ENCODE measurements at places on chromosomes 2 and 18.

- no peak for DNase-seq
Observed at GRCh38 chr2:181781078-181781786, 100.9 kb upstream of the NEUROD1 start.

DNA sequence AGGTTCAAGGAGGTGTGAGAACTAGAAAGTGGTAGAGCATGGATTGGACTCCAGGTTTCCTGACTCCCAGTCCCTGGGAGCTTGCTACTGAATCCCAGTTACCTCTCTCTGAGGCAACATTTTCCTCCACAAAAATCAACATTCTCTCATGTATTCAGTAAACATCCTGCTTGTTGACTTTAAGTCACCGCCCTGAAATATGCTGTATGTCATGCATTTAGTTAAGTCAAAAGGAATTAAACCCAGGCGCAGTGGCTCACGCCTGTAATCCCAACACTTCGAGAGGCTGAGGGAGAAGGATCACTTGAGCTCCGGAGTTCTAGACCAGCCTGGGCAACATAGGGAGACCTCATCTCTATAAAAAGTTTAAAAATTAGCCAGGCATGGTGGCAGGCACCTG lies 3.8 kb downstream of the MATN3 start:
- DNase-seq: no peak

DNA sequence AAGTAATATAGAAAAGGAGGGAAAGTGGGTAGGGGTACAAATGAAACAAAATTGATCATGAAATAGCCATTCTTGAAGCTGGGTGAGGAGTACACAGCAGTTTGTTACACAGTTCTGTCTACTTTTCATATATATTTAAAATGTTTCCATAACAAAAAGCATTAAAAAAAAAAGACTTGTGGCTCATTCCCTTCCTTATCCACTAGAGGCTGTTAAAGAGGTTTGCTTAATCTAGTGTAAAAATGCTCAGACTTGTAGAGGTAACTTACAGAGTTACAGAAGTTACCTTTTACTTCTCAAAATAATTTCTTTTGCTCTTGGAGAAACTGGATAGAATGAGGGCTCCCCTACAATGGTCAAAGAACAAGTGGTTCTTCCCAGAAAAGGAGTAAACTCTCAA lies 8.1 kb upstream of the WIPF1 start:
- no peak for DNase-seq

- DNase-seq: no peak
Observed at GRCh38 chr2:41782306-41783158, 265.3 kb upstream of the PKDCC start.

DNA sequence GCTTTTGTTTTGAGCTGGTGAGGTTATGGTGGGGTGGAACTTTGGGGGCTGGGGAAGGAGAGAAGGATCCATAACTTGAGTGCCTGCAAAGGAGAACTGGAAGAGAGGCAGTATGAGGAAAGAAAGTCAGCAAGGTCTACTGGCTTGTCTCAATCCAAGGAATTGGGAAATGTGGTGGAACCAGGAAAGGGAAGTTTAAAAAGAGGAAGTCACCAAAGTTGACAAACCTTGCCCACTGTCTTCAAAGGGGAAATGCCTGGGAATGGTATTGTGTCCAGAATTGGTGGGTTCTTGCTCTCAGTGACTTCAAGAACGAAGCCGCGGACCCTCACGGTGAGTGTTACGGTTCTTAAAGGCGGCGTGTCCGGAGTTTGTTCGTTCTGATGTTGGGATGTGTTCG lies 304.1 kb upstream of the FAM98A start:
- no peak for DNase-seq

DNA sequence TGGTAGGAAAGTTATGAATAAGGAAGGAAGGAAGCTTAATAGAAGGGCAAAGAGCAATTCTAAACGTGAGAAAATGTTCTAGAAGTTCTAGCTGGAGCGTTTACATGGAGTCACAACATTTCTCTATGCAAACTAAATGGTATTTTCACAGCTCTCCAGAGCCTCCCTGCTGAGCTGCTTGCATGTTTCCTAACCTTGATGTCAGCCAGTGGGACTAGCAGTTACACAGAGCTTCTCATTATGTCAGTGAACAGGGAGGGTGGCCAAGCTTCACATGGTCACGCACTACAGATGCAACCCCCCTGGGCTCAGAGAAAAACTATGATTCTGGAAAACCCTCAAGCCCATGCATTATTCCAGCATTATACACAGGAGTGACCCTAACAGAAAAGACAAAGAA lies 153.4 kb upstream of the CCDC150 start:
- no peak for DNase-seq

- no peak for DNase-seq
Observed at GRCh38 chr2:165634855-165635254, 159.2 kb downstream of the GALNT3 start.

DNA sequence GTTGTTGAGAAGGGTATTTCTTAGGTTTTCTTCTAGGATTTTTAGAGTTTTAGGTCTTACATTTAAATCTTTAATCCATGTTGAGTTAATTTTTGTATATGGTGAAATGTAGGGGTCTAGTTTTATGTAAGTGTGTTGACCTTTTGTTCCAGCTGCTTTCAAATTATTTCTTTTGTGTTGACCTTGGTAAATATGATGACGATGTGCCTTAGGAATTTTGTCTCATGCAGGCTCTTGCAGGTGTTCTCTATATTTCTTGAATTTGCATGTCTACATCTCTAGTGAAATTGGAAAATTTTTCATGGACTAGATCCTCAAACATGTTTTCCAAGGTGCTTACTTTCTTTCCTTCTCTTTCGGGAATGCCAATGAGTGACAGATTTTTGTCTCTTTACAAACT lies 1609.3 kb upstream of the ZEB2 start:
- no peak for DNase-seq

DNA sequence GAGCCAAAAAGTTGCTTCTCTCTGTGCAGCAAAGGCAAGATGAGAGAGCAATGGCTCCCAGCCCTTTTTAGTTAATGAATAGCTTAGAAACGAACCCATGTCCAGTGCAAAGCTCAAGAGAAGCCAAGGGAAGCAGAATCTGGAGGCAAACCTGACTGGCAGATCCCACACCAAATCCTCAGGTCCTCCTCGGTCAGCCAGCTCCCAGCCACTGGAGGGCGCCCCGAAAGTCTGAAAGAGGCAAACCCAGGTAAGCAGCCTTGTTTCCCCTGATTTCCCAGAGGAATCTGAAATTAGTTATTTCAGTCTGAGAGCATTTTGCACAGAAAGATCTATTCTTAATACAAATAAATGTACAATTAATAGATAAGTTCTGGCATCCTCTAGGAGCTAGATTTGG lies 71.3 kb upstream of the PID1 start:
- no peak for DNase-seq

GRCh38 chr2:179277429-179278196 lies 13.0 kb upstream of the SESTD1 start:
- DNase-seq: no peak

GRCh38 chr2:240205348-240205747 lies 64.9 kb upstream of the OTOS start:
- DNase-seq: no peak

DNA sequence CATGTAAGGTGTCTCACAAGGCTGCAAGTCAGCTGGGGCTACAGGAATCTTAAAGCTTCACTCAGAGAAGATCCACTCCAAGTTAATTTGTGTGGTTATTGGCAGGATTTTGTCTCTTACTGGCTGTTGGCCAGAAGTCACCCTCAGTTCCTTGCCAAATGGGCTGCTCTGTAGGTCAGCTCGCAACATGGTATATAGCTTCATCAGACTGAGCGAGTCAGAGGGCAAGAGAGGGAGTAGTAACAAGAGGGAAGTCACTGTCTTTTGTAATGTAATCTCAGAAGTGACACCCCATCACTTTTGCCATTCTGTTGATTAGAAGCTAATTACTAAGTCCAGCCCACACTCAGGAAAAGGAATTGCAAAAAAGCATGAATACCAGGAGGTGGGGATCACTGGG lies 119.5 kb downstream of the LRRTM1 start:
- no peak for DNase-seq

DNA sequence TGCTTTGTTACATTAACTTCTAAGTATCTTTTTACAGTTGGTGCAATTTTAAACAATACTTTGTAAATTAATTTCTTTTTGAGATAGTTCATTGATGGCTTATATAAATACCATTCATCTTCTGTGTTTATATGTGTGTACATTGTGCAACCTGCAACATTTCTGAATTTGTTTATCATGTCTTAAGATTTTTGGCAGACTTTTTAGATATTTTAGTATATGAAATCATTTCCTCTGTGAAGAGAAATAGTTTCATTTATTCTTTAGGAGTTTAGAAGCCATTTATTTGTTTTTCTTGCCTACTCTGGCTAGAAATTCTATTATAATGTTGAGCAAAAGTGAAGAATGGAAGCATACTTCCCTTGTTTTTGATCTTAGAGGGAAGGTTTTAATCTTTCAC lies 337.8 kb upstream of the DSEL start:
- DNase-seq: no peak

- DNase-seq: no peak
Observed at GRCh38 chr2:118492335-118492734, 355.1 kb downstream of the EN1 start.

DNA sequence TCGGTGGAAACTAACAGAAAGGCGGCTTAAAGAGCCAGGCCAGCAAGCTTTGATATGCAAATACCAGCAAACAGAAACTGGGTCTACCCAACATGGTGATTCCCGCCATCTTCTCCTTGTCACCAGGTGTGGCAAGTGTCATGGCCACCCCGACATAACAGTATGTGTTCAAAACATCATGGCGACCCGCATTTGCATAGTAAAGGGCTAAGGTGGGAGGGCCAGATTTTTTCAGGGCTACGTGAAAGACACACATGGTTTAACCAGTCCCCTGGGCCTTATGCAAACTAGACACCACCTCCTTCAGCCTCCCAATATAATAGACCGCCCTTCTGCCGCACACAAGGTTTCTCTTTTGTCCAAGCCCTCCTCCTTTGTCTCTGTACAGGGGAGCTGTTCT lies 260.4 kb downstream of the METTL4 start:
- no peak for DNase-seq

DNA sequence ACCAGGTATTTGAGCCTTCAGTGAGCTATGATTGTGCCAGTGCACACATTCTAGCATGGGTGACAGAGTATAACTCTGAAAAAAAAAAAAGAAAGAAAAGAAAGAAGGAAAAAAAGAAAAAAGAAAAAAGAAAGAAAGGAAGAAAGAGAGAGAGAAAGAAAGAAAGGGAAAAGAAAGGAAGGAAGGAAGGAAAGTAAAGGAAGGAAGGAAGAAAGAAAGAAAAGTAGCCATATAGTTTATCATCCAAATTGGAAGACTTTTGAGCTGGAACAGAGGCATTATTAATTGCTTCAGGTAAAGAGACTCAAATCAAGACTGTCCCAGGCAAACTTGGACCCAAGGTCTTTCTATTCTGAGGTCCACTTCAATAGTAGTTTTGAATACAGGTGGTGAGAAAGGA lies 32.9 kb upstream of the ZEB2 start:
- DNase-seq: no peak

- DNase-seq: no peak
Observed at GRCh38 chr2:46520130-46520711, 40.9 kb downstream of the TMEM247 start.

DNA sequence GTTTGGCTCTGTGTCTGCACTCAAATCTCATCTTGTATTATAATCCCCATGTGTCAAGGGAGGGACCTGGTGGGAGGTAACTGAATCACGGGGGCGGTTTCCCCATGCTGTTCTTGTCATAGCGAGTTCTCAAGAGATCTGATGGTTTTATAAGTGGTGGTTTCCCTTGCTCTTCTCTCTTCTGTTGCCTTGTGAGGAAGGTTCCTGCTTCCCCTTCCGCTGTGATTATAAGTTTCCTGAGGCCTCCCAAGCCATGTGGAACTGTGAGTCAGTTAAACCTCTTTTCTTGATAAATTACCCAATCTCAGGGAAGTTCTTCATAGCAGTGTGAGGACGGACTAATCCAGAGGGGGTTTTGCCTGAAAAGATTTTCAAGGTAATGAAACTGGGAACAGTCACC lies 245.4 kb downstream of the GALR1 start:
- DNase-seq: no peak

DNA sequence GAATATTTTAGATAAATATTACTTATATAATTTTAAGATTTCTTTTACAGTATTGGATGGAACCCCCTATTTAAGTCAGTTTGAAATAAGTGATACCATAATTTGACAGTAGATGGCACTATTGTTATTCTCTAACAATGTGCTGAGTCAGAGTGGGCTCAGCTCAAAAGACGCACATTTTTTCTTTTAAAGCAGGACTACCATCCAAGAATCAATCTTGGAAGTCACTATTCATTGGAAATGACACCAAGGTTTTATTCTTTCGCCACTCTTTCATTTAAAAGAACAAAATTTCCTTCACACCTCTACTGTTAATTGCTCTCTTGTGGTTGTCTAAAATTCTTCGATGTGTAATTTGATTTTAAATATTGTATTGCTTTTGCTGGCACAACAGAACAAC lies 32.6 kb upstream of the SPAG16 start:
- DNase-seq: no peak

GRCh38 chr2:207640160-207640559 lies 15.0 kb upstream of the METTL21A start:
- no peak for DNase-seq

DNA sequence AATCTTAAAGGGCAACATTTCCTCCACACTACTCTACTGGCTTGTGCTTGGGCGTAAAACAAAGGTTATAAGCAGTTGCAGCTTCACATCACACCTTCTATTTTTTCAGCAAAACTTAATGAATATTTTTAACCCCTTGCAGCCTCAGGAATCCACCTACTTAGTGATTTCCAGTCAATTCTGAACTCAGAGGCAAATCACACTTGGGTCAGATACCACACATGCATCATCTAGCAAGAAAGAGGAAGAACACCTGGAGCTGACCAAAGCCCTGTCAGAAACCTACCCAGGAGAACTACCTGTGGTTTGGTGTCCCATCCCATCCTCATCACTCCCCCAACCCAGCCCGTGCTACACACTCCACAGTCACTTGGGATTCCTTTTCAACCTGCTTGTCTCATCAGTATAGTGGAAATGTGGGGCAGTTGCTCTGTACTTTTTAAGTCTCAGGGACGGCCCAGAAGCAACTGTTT lies 25.5 kb downstream of the PIAS2 start:
- DNase-seq: no peak

GRCh38 chr18:2480536-2480935 lies 90.8 kb downstream of the METTL4 start:
- DNase-seq: no peak

DNA sequence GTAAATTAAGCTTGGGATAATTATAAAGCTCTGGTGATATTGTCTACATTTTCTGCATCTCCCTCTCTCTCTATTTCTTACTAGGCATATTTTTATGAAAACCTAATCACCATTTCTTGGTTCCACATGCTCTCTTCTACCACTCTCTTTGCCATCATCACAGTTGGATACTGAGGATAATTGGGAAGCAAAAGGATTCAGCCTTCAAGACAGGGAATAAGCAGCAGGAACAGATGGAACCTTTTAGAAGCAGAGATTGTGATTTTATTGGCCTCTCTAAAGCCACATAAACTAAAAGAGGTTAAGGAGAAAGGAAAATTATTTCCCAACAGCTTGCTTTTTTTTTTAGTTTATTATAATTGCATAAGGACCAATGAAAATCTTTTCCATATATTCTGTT lies 226.3 kb upstream of the SPHKAP start:
- no peak for DNase-seq

DNA sequence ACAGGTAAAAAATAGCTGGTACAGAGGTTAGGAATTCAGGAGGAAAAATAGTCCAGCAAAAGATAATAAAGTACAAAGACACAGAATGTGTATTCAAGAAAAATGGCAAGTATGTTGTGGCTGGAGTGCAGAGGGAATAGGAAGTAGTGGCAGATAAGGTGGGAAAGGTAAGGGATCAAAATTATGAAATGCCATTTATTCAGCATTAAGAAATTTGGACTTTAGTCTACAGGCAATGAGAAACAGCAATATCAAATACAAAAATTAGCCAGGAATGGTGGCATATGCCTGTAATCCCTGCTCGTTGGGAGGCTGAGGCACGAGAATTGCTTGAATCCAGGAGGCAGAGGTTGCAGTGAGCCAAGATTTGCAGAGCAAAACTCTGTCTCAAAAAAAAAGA lies 10.3 kb downstream of the MMADHC start:
- no peak for DNase-seq

Measured in coronary artery (tissue), 2 donors.